CD4-positive, alpha-beta T cell treated with Interleukin-17A for 1 hour (primary cell): ENCODE measurements at places on chromosomes 11 and 22.

- no peak for DNase-seq
Observed at GRCh38 chr11:113134626-113135025, 173.4 kb downstream of the NCAM1 start.

DNA sequence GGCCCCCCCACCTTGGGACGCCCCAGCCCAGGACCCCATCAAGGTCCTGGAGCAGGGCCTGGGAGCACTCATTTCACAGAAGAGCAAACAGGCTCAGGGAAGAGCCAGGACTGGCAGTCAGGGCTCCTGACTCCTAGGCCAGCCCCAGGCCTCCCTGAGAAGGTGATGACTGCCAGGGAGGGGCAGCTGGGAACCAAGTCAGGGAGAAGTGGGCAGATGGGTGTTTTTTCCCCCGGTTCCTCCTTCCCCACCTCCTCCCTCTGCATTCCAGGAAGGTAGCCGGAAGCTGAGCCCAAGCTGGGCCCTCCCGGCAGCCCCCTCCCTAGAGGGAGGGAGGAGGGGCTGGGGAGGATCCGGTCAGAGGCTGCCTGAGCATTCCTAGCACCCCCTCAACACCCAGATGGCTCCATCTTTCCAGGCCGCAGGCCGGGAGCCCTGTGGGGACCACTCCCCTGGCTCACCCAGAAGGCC, 19.6 kb downstream of the MYRF start:
- no peak for DNase-seq

GRCh38 chr22:19516378-19517170, 7.6 kb downstream of the CLDN5 start:
- no peak for DNase-seq

DNA sequence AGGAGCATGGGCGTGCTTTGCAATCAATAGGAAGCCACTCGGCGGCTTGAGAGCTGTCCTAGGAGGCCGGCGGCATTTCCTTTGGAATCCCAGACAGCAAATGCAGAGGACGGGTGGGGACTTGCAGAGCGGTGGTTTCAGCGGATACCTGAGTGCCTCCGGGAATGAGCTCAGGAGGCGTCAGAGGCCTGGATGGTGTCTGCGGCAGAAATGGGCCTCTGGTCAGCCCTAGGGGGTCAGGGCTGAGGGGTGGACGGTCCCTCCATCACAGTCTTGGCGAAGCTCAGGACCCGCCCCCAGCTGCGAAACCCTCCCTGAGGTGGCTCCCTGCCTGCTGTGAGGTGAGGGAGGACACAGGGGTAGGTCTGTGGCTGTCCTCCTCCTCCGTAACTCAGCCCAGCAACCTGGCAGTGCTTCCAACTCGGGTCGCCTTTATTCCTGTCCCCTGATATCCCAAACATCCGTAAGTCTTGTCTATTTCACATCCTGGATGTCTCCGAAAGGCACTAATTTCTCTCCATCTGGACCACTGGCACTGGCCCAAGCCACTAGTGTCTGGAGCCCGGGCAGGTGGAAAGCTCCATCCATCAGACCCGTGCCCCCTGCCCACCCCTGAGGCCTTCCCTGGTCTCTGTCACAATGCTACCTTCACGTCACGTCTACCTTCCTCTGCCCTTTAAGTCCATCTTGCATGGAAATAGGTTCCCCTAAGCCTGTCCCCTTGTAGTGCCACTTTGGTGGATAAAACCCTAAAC, 686.6 kb downstream of the BRD1 start:
- no peak for DNase-seq

DNA sequence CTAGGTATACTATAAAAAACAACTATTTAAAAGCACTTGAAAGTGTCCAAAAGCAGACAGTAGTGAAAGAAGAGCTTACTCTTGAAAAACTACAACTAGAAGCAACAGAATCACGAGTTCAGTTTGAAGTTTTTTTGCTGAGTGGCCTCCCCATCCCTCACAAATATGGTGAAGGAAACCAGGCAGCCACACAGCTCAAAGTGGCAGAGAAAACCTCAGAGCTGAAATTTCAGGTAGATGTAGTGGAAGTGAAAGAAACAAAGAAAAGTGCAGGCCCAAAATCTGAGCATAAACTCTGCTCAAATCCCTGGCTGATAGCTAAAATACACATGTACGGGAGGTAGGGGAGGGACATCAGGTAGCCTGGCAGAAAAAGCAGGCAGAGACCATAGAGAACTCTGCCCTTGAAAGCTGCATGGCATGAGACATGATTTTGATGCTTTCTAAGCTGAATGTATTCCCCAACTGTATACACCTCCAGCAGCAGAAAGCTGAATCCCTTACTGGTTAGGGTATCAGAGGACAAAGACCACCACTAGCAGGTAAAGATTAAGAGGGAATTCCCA, 12.1 kb downstream of the BTBD10 start:
- no peak for DNase-seq

DNA sequence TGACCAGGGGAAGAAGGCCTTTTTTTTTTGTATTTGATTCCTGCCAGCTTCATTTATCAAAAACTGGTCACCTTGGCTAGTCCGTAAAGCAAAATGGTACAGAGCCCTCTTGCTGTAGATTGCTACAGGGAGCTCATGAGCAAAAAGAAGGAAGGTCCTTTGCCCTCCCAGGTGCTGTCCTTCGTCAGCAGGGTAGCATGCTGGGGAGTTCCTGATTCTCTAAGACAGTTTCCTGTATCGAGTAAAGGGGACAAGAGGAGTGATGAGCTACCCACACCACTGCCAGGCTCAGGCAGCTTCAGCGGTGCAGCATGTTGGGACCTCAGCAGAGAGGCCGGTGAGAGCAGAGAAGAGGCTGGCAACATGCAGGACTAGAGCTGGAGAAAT, 67.8 kb upstream of the CSNK2A3 start:
- no peak for DNase-seq

- peak; percentile 29 for DNase-seq
Observed at GRCh38 chr11:130050257-130050656, 19.4 kb upstream of the APLP2 start.

DNA sequence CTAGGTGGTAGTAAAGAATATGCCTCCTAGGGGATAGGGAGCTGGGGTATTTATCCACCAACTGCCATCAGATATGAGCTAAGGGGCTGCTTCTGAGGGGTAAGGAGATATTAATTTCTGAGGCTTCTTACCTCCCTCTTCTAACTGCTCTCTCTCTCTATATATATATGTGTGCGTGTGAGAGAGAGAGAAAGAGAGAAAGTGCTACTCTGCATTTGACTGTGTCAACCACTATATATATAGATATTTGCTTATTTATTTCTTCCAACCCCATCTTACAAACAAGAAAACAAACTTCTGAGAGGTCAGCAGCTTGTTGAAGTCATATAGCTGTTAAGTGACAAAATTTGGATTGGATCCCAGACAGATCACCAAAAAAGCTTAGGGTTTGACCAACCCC, 5.9 kb upstream of the HEPACAM start:
- no peak for DNase-seq

DNA sequence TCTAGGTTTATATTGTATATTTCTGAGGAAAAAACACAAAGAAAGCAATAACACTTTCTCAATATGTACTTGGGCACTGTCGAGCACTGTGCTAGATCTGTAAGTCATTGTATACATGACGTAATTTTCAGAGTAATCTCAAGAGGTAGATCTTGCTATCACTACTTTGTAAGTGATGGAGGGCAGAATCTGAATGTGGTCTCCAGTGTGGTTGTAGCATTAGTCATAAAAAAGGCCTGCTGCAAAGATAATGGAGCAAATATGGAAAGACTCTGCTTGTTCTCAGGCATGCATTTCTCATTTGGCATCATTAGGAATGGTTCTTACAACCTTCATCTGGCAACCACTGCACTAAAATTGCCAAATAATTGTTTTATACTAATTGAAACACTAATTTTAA, 419.8 kb upstream of the CCDC179 start:
- no peak for DNase-seq

- DNase-seq, result no peak
Observed at GRCh38 chr11:63530021-63530420, 6.6 kb upstream of the PLAAT4 start.

GRCh38 chr11:68398995-68399851, 61.3 kb upstream of the PPP6R3 start:
- DNase-seq, result no peak

- DNase-seq, result no peak
Observed at GRCh38 chr11:80194016-80194415, 753.2 kb upstream of the TENM4 start.

GRCh38 chr11:15275141-15275540, 160.4 kb downstream of the INSC start:
- DNase-seq, result no peak

DNA sequence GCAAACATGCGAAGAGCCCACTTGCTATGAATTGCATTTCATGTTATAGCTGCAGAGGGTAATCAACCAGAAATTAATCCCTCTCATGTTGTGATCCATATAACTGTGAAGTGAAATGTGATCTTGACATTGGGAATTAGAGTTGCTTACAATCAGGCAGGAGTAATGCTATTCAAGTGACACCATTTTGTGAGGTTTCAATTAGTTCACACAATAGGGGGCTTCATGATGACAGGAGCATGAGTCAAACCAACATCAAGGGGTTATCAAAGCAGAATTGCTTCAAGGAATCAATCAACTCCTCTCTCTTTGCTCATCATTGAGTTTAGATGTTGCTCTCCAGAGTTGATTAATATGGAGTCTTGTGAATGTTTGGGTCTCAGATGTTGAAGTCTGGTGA, 1585.2 kb upstream of the TENM4 start:
- DNase-seq, result no peak

- no peak for DNase-seq
Observed at GRCh38 chr22:30041881-30042280, 38.4 kb upstream of the HORMAD2 start.
